Activated CD4-positive, alpha-beta T cell treated with anti-CD3 and anti-CD28 coated beads, Interleukin-2, amount 10 ng/mL, durations not matched to agents 7 days and 5 days (primary cell): ENCODE measurements at places on chromosomes 16 and 17. TPM values are rescaled to one million over a fixed set of nuclear protein-coding genes. Genes with fewer than 3 reads are reported as not detected.

HEATR9 gene
- total RNA-seq, result 0.17 TPM

KRTAP9-2 gene
- total RNA-seq, result not detected

NR1D1 gene
- 5.8 TPM for total RNA-seq

CMTM2 gene
- total RNA-seq, result 0.73 TPM

ORC6 gene
- total RNA-seq, result 29.2 TPM

HSD17B2 gene
- total RNA-seq, result not detected

PPM1E gene
- not detected for total RNA-seq

HBA1 gene
- total RNA-seq, result not detected

GINS2 gene
- total RNA-seq, result 49.3 TPM

RBFOX1 gene
- not detected for total RNA-seq

SPEM1 gene
- not detected for total RNA-seq

IRX6 gene
- total RNA-seq, result not detected

SCRN2 gene
- 33.2 TPM for total RNA-seq

TMED6 gene
- total RNA-seq, result 1.0 TPM

DNAH3 gene
- not detected for total RNA-seq

KRT28 gene
- not detected for total RNA-seq

CCL1 gene
- 0.87 TPM for total RNA-seq

IRF8 gene
- total RNA-seq, result 14.7 TPM

GLTPD2 gene
- not detected for total RNA-seq

TP53TG3C gene
- total RNA-seq, result not detected

GLP2R gene
- total RNA-seq, result not detected

KIFC3 gene
- total RNA-seq, result not detected

NPTX1 gene
- total RNA-seq, result 85.8 TPM

CPD gene
- total RNA-seq, result 19.9 TPM

CRHR1 gene
- not detected for total RNA-seq

GLYR1 gene
- total RNA-seq, result 101 TPM

KSR1 gene
- total RNA-seq, result 43.1 TPM
